ENCODE measurements at places on chromosomes 11 and 22.

GRCh38 chr22:37822079-37822833, 926 bp upstream of the GALR3 start:
- DNase-seq = no peak

GRCh38 chr22:27088026-27088425, 430.6 kb downstream of the MIAT start:
- no peak for DNase-seq

GRCh38 chr11:86247608-86248007, 3.1 kb downstream of the EED start:
- DNase-seq = no peak

DNA sequence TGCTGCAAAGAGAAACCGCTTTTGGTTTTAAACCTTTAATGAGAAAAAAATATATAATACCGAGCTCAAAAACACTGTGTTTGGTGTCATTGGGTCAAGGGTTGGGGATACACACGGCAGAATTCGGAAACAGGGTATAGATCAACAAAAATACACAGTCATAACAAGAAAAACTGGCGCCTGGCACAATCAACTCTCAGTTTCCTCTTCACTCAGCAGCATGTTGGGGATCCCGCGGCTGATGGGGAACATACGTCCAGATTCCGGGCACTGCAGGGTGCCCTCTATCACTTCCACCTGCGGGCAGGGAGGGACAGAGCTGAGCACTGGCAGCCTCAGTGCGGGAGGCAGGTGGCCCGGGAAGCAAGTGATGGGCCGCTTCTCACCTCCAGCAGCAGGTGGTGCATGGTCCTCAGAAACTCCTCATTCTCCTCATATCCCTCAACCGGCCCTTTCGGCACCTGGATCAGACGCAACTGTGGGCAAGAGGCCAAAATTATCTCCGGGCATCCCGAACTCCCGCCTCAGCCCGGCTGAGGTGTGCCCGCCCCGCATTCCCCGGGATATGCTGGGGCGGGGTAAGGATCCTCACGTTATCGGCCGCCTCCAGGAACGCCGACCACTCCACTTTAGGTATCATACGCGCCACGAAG, 561 bp downstream of the TRMT112 start:
- DNase-seq = no peak

DNA sequence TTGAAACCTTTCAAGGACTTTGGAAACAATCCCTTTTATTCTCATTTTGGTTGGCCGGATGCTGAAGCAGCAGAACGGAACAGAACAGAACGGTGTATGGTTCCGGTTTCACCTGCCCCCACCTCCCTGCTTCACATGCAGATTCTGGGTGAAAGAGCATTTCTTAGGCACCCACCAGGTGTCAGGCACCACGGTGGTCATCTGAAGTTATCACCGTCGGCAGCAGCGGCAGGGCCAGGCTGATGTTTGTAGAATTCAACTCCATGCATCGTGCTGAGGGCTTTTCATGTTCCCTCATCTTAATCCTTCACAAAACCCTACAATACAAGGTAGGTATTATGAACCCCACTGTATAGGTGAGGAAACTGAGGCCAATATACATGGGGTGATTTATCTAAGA, 13.6 kb upstream of the PHF21B start:
- DNase-seq = no peak

DNA sequence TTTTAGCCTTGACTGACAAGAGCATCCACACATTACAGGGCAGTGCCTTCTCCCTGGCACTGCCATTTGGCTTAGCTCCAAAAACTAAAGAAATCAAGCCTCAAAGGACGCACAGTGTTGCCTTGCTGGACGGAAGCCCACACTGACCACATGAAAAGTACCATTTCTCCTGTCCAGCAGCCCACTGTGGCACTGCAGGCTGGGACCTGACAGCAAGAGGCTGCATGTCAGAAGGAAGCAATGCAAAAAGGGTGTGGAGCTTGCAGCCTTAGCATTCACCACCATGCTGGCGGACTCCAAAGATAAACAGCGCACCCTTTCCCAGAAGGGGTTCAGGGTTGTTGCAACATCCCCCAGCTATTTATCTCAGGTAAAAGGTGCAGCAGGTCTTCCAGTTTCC, 109.3 kb upstream of the BMAL1 start:
- DNase-seq = no peak

GRCh38 chr11:7787239-7787638, 9.5 kb downstream of the OR5P2 start:
- DNase-seq = no peak

GRCh38 chr11:84212468-84213390, 926.6 kb upstream of the CCDC90B start:
- no peak for DNase-seq

GRCh38 chr11:71211631-71212030, 40.7 kb downstream of the SHANK2 start:
- DNase-seq = no peak

- no peak for DNase-seq
Measured at GRCh38 chr22:43442386-43443151, 30.8 kb downstream of the MPPED1 start.

- no peak for DNase-seq
Measured at GRCh38 chr11:35997902-35998520, 54.1 kb downstream of the LDLRAD3 start.

GRCh38 chr11:35548925-35549561, 23.6 kb upstream of the PAMR1 start:
- DNase-seq = no peak

- DNase-seq = no peak
Measured at GRCh38 chr11:25981998-25982397, 349.9 kb upstream of the ANO3 start.

GRCh38 chr11:82720267-82721065, 13.2 kb downstream of the FAM181B start:
- no peak for DNase-seq

GRCh38 chr11:92931746-92932422, 37.6 kb upstream of the MTNR1B start:
- no peak for DNase-seq

GRCh38 chr11:133705074-133705648, 140.2 kb downstream of the SPATA19 start:
- DNase-seq = no peak

GRCh38 chr11:74011360-74012073, 2.6 kb upstream of the UCP3 start:
- no peak for DNase-seq

- DNase-seq = no peak
Measured at GRCh38 chr11:60265373-60266214, 14.9 kb upstream of the MS4A4A start.

DNA sequence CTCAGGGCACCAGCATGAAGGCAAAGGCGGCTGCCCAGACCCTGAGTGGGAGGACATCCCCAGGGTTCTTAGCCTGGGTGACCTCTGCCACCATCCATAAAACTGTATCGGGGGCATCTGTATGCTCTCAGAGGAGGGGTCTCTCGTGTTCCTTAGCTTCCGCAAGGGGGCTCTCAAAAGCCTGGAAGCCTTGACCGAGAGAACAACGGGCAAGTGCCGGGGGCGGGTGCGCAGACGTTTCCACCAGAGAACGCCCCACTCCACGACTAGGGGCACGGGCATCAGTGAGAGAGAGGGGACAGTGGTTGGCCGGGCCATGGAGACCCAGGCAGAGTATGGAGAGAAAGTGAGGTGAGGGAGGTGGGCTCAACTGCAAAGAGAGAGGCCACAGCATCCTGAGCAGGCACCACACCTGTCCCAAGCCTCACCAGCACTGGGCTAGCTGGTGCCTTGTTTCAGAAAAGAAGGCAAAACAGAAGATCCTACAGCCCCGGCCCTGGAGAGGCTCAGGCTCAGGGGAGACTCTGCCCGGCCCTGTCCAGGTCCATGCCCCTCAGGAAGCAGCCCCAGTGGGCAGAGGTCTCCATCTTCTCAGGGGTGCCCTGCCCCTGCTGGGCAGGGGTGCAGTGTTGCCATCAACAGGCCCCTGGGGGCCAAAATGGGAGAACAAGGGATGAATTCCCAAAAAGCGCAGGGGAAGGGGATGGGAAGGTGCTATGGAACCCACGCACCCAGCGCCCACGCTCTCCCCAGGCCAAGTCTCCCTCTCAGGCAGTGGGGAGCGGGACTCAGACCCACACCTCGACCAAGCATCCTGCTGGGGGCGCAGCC, 5.9 kb downstream of the TSPAN32 start:
- DNase-seq = no peak

DNA sequence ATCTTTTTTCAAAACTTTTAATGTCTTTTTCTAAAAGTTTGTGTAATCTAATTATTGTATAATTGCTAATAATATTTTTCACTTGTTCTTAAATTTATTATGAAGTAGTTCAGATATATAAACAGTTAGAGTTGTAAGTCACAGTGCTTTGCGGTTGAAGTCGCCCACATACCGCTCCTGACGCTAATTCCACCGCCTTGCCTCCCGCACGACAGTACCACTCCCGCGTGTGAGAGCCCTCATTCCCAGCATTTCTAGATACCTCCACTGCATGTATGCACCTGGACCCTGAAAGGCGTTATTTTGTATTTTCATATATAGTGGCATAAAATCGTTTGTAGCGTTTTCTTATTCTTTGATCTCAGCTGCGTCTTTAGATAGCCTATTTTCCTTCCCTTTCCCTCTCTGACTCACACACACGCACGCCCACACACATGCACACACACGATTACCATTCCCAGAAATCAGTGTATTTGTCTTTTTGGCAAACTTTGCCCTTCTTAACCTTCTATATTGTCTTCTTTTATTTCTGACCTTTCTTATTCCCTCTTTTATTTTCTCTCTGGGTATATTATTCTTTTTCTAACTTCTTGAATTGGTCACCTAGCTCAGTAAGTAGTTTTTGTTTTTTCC, 56.4 kb upstream of the PITPNB start:
- DNase-seq = no peak

- no peak for DNase-seq
Measured at GRCh38 chr11:32418836-32419235, 16.5 kb downstream of the WT1 start.

All from cortex of kidney (tissue), 1 donor.